ENCODE measurements at places on chromosomes 1 and 21.

GRCh38 chr21:40043423-40043822, 176.2 kb downstream of the PCP4 start:
- no peak for DNase-seq

DNA sequence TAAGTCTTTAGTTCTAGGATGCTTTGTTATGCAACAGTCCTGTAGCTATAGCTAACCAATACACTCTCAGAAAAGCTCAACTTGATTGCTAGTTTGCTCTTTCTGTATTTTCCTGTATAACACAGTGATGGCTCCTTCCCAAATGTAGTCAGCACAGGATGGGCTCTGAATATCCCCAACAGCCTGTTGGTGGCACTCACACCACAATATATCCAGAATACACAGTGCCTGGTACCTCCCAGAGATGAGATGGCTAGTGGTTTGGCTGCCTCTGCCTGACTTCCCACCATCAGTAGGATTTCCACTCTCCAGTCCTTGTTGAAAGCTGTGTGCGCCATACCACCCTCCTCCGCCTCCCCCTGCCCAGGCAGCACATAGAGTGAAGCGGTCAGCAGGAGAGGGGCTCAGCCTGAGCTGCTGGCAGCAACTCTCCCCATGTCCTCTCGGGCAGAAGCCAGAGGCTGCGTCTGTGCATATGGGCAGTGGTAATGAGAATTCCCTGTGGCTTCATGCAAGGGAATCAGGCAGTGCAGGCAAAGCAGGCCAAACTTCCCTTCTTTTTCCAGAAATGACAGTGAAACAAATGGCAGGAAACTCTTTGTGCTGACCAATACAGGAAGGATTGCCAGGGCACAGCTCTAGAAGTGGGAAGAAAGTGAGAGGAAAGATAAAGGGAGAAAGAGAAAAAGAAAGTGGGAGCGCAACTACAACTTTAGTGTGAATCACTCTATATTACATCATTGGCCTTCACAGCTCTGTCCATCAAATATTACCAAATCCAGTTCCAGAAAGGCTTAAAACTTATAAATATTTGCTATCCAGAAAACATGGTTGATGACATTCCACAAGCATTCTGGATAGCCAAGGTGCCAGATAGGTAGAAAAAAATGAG, 49.7 kb downstream of the LMX1A start:
- DNase-seq = no peak

GRCh38 chr1:218503102-218503501, 158.0 kb downstream of the TGFB2 start:
- DNase-seq = no peak

DNA sequence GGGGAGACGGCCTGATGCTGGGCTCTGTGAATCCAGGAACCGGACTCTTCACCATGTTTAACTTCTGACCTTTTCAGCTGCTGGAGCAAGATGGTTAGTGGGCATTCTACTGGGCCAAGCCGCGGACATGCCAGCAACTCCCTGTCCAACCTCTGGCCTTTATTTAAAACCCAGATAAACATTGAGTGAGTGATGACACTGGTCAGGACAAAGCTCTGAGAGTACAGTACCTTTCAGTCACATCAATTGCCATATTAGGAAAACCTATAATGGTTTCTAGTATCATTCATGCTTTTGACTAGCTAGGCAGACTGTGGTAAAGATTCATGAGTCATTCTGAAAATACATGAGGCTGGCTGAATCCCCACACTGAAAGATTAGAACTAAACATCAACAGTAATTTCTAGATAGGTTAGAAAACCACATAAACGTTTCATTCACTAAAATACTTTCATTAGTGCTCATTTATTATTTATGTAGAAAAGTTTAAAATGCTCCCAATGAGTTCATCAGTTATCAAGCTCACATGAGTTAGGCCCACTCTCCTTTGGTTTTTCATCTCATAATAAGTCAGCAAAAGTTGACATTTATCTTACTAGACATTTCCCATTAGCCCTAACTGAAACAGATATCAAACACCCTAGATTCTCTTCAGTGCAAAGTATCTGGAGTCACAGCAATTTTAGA, 7.1 kb upstream of the ACTA1 start:
- DNase-seq = no peak

DNA sequence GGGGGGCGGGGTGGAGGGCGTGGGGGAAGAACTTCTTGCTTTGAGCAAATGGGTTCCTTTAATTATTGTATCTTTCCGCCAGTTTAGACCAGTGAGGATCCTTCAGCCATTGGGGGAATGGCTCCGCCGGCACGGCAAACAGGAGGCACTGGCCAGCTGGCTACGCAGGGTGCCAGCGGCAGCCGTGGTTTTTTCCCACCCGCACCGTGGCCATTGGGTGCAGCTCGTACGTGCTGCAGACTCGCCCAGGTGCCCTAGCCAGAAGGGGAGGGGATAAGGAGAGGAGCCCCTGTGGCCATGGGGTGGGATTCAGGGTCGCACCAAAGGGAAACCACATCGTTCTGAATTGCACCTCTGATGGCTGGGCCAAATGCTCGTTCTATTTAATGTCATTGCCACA, 65.6 kb downstream of the RGSL1 start:
- no peak for DNase-seq

GRCh38 chr1:181251001-181251712, 162.7 kb downstream of the IER5 start:
- no peak for DNase-seq

GRCh38 chr1:38097284-38097898, 50.8 kb upstream of the POU3F1 start:
- no peak for DNase-seq

GRCh38 chr1:205076245-205076761, 8.0 kb downstream of the TMEM81 start:
- no peak for DNase-seq

- no peak for DNase-seq
Observed at GRCh38 chr1:159175571-159175970, 4.2 kb downstream of the CADM3 start.

DNA sequence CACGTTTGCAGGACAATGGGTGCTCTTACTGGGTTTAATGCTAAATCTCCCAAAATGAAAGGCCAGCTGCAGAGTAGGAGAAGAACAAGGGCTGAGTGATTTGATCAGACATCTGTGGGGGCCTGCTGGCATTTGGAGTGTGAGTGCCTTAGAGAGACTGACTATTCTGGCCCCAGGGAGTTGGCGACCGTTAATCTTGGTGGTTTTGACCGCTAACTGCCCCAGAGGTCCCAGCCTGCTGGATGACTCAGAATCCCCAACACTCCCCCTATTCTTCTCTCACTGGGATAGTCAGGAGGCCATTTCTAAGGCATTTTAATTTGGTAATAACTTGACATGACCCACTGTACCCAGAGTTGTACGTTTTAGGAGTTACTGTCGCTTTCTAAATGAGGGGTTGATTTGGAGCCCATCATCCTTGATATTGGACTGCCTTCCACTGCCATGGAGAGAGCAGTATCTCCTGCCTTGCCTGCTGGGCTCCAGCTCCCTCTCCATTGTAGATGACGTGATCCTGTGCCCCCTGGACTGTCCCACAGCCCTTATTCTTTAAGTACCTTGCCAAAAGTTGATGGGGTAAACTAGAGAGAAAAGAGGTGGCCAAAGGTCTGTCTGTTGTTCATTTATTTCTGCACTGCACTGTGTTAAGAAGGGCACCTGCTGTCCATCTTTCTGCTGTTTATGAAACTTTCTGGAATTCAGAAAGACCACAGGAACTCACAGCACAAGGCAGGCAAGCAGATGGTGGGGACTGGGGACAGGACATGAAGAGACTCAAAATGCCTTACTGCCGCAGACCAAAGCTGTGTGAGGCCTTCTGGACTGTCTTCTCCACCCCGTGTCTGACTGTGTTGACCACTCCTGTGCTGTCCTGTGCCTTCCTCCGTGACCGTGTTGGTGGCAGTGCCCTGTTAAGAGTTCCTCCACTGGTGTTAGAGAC, 98.2 kb upstream of the ARTN start:
- DNase-seq = no peak

- no peak for DNase-seq
Observed at GRCh38 chr1:9093581-9093980, 24.1 kb upstream of the SLC2A5 start.

- peak; percentile 77 for DNase-seq
Observed at GRCh38 chr1:15584489-15585363, at the start of gene AGMAT. Gene AGMAT (minus strand): TSS chr1:15585051. CDS start chr1:15584967, 84 bp downstream.

- DNase-seq = no peak
Observed at GRCh38 chr1:232687728-232688127, 57.8 kb upstream of the SIPA1L2 start.

DNA sequence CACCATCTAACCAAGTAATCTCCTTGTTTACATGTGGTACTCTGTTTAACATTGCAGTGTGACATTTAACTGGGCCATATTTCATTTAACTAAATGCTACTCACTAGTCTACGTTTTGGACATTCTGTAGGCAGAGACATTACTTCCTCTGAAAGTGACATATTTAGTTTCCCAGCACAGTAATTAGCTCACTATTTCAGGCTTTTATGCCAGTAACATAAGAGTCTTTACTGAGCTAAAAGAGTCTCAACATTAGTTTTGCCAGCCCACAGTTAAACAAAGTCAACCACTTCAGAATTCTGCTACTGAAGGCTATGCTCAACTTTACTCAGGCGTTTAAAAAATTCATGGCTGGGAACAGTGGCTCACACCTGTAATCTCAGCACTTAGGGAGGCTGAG, 2.6 kb upstream of the TNFRSF9 start:
- no peak for DNase-seq

DNA sequence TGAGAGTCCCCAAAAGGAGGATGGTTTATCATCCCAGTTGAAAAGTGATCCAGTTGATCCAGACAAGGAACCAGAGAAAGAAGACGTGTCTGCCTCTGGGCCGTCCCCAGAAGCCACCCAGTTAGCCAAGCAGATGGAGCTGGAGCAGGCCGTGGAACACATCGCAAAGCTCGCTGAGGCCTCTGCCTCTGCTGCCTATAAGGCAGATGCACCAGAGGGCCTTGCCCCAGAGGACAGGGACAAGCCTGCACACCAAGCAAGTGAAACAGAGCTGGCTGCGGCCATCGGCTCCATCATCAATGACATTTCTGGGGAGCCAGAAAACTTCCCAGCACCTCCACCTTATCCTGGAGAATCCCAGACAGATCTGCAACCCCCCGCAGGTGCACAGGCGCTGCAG, 43.3 kb downstream of the ZBTB17 start:
- no peak for DNase-seq

DNA sequence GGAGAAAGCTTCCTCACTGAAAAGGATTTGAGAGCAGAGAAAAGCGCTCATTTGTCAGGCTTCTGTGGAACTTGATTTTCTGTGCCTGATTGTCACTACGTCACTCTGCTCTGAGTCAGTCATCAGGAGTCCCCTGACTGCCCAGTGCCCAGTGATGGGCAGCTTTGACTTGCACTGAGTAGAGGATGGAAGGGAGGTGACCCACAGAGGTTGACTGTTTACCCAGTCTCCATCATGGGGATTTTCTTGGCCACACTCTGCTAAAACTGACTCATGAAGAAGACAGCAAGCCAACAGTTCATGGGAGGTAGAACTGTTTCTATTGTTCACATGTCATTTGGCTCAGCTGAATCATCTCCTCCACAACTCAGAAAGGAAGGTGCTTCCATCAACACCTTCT, 82.1 kb upstream of the DUSP10 start:
- no peak for DNase-seq

DNA sequence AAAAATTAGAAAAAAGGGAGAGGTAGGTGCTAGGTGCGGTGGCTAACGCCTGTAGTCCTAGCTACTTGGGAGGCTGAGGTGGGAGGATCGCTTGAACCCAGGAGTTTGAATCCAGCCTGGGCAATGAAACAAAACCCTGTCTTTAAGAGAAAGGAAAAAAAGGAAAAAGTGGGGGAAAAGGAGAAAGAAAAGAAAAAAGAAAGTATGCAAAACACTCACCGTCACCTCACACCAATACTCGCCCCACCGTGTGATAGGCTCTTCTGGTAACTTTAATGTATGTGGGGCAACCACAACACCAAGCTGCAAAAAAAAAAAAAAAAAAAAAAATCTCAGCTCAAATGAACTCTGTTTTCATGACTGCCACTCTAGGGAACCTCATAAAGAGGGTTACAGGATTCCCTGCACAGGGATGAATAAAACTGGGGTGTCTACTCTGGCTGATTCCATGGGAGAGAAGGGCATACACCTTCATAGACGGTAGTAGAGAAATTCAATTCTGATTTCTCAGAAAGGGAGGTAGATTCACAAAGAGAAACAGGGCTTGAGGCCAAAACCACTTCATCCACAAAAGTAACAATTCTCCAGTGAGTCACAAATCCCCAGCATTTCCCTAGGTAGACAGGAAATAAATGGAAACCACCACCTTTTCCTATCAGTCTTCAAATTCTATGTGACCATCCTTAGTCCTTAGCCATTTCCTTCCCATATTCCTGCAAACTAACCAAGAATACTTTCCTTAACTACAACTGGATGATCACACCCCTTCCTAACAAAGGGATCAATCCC, 2.5 kb downstream of the MRPL9 start:
- DNase-seq = no peak

- no peak for DNase-seq
Observed at GRCh38 chr1:156164125-156164831, 10.9 kb downstream of the SEMA4A start.

GRCh38 chr1:5616366-5617178, 375.7 kb downstream of the NPHP4 start:
- DNase-seq = no peak

DNA sequence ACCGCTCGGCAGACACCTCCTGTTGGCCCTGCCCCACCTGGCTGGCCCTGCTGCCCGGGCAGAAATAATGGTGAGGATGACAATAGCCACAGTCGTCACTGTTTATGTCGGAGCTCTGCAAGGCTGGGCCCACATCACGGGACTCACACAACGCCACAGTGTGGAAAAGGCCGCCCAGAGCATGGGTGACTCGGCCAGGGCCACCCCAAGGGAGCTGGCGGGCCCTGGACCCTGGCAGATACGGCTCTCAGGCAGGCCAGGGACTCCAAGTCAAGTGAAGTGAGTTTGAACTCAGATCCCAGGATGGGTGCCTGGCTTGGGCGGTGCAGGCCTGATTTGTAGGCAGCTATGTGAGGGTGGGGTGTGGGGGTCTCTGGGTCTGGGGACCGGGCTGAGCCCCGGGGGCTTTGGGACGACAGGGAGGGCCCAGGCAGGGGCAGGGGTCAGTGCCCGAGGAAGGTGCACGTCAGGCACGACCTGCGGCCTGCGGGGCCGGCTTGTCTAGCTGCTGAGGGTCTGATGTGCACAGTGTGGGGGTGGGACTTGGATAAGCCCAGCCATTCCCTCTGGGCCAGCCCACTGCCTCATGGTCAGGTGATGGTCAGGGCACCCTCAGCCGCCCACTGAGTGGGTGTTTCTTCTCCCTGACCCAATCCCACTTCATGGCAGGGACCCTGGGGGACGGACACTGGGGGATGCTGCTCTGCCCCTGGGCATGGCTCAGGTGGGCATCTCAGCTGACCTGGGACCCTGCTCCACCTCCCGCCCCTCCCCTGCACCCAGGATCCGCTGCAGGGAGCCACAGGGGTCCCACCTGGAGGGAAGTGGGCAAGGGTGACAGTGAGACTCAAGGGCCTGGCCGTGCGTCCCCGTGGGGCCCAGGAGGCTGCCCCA, 1.0 kb downstream of the RNF223 start:
- DNase-seq = no peak

DNA sequence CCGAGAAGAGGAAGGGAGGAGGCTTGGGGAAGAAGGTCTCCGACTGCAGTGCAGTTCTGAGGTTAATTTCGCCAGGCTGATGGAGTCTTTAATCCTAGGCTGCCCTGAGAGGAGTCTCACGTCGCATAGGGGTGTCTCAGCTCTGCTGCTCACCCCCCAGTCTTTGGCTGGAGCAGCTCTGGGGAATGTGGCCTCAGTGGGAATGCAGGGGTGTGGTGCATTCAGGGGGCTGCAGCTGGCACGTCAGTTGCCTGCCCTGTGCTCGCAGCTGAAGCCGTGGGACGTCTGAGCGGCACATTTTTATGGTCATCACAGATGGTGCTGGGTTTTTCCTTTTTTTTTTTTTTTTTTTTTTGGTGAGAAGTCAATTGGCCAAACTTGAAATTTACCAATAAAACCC, 38.2 kb downstream of the ACTN2 start:
- DNase-seq = no peak
